ENCODE measurements at places on chromosomes 3 and 15.

DNA sequence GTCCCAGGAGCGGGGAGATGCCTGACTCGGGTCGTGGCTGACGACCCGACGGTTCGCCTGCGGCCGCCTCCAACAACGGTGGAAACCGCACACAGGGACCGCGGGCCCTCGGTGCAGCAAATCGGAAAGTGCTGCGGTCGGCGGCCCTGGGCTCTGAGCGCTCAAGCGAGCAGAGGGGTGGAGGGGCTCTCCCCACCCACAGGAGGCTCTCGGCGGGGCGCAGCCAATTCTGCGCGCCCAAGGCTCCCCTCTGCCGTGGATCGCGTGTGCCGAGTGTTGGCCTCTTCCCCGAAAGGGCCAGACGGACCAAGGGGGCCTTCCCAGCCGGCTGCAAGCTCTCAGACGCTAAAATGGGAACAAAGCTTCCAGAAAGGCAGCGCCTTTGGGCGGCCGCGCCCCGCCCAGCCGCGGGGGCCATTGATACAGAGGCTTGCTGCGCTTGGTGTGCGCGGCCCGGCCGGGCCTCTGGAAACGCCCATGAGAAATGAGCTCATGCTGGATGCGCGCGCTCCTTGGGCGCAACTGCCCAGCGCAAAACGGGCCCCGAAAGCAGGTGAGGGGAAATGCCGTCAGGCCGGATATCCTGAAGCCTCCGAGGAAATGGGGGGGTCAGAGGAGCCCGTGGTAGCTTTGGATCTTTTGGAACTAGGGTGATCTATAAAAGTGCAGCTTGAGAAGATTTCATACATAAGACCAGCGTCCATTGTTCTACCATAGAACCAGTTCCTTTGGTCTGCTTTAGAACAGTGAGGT lies 1.2 kb upstream of the GSK3B start:
- DNase-seq: peak; percentile 62

- no peak for DNase-seq
These were observed 12.1 kb upstream of the DNAJC13 start for GRCh38 chr3:132405188-132405587.

- no peak for DNase-seq
These were observed 32.2 kb downstream of the GPR176 start for GRCh38 chr15:39887832-39888231.

GRCh38 chr15:77342807-77343206 lies 77.1 kb downstream of the PEAK1 start:
- no peak for DNase-seq

DNA sequence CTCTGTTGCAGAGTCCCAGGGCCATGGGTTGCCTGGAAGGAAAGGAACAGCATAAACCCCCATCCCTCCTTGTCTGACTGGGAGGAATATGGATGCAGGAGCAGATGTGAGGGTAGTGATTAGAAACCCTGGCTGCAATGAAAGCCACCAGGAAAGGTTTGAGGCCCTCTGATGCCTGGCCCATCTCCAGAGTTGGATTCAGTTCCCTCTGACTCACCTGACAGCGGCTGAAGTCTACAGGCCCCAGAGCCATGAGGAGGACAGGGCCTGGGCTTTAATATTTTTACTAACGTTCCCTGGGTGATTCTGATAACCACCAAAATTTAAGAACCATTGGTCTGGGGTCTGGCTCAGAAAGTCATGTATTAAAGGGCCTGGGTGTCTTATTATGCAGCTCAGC lies 214.0 kb downstream of the EPHB1 start:
- no peak for DNase-seq

GRCh38 chr3:156253150-156253549 lies 132.8 kb downstream of the KCNAB1 start:
- DNase-seq: no peak

DNA sequence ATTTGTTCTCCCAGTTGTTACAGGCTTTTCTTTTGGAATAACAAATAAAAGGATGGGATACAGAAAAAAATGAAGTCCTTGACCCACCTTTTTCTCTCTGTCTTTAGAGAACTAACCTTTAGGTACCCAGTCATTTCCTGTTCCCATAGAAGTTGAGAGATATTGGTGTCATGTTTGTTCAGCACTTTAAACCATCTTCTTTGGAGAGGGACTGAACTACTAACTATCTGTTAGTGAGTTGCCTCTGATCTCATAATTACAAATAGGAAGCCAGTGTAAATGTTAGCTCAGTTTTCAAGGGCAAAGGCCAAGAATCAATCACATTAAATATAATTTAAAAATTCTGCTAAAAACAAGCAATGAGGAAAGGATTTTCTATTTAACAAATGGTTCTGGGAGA lies 72.9 kb upstream of the DCBLD2 start:
- DNase-seq: no peak

DNA sequence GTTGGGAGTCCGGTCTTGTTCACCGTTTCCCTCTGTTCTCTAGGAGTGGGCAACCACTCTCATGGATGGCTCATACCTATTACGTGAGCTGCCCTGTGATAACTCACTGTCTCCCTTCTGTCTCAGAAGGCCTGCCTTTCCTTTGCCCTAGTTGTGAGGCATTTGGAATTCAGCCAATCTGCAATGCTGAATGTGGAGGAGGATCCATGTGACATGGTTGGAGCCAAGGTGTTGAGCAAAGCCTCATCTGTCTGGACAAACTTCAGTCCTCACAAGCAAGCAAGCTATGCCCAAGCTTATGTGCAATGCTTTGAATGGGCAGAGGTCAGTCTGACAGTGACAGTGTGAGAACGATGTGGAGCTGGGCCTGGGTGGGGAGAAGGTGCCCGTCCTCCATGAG lies 37.8 kb upstream of the ATP10A start:
- DNase-seq: no peak

DNA sequence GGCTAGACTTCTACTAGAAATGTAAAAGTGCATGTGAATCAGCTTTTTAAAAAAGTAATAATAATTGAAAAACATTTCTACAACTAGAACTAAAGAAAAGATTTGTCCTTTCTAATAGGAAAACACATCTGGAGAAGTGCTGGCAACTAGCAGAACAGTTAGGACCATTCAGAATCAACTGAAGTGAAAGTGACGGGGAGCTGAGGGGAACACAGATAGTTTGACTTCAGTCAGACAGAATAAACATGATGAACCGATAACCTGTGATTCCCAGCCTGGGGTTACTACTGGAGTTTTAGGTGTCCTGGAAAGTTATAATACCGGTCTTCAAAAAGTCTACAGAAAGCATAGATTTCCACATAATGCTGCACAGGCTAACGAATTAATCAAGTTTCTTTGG lies 28.1 kb downstream of the OPA1 start:
- DNase-seq: no peak

DNA sequence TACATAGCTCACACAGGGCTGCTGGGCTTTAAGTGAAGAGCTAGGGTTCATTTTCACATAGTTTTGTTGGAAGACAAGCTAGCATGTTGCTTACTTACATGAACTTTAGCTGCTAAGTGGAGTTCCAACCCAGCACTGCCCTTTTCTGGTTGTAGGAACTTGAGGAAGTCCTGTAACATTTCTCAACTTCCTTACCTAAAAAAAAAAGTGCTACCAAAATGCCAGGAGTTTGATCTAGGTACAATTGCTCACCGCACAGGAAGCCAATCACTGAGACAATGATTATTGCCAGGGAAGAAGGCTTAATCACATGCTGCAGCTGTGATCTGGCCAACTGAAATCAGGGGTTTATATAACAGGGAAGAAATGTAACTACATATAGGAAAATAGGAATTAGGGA lies 52.8 kb downstream of the IL12A start:
- DNase-seq: no peak

- DNase-seq: no peak
These were observed 90.6 kb downstream of the ZNF621 start for GRCh38 chr3:40615110-40615915.
